ENCODE measurements at places on chromosomes 7 and 10. TPM values are rescaled to one million over a fixed set of nuclear protein-coding genes. Genes with fewer than 3 reads are reported as not detected.

GRCh38 chr7:17147409-17147808 is 151.0 kb upstream of the AHR start:
- H3K4me1 ChIP-seq = no peaks in the 10 kb centered on the region
- DNase-seq = no peak
- H3K4me3 ChIP-seq = no peak overlapping the region

- DNase-seq = no peak
- H3K4me1 ChIP-seq = no peaks in the 10 kb centered on the region
- no peaks in the 10 kb centered on the region for H3K36me3 ChIP-seq
- H3K27me3 ChIP-seq = no peaks in the 10 kb centered on the region
- no peak overlapping the region for H3K27ac ChIP-seq
- no peak overlapping the region for H3K4me3 ChIP-seq
Measured at GRCh38 chr10:49448924-49449323, 53.0 kb upstream of the DRGX start.

- no peak overlapping the region for H3K4me3 ChIP-seq
- H3K36me3 ChIP-seq = no peaks in the 10 kb centered on the region
- no peak for DNase-seq
- H3K4me1 ChIP-seq = no peaks in the 10 kb centered on the region
- no peak overlapping the region for H3K27ac ChIP-seq
Measured at GRCh38 chr10:8183241-8183704, 128.8 kb downstream of the GATA3 start.

ATG9B gene
- total RNA-seq = 2.3 TPM

- no peak overlapping the region for H3K27ac ChIP-seq
- no peaks in the 10 kb centered on the region for H3K4me1 ChIP-seq
- H3K4me3 ChIP-seq = no peak overlapping the region
- no peak for DNase-seq
Measured at GRCh38 chr10:31816318-31816717, 112.3 kb downstream of the ARHGAP12 start.

DNA sequence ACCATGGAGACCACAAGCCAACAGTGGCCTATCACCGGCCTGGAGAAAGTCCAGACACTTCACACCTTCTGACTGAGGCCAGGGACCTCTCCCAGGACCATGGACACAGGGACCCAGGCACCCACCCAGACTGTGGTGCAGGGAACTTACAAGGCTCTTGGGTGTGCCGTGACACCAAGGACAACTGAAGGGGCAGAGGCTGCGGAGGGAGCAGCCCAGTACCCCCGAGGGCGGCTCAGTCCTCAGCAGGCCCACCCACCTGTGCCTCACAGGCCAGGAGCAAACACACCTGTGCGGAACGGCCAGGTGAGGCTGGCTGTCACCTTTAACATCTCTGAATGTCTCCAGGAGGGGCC is 182.3 kb downstream of the MAD1L1 start:
- no peak overlapping the region for H3K4me3 ChIP-seq
- no peaks in the 10 kb centered on the region for H3K27me3 ChIP-seq
- no peak overlapping the region for H3K27ac ChIP-seq
- H3K36me3 ChIP-seq = no peaks in the 10 kb centered on the region

- no peaks in the 10 kb centered on the region for H3K27me3 ChIP-seq
- no peak for DNase-seq
- H3K4me3 ChIP-seq = no peak overlapping the region
- no peaks in the 10 kb centered on the region for H3K4me1 ChIP-seq
- no peaks in the 10 kb centered on the region for H3K36me3 ChIP-seq
- H3K27ac ChIP-seq = no peak overlapping the region
Measured at GRCh38 chr7:36135700-36136099, 17.4 kb upstream of the EEPD1 start.

DNA sequence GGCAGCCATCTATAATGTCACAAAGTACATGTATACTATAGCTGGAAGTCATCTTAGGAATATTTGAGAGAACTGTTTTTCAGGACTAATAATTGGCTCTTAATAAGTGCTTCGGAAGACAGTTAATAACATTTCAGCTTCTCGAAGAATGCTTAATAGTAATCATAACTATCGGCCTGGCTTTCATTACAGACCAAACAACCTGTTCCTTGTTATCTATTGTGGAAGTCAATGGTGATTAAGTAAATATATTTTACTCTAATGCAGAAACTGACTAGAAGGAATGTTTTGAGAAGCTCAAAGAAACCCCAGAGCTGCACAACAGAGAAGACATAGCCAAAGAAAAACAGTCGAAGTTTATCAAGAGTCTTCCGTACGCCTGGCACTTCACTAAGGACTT is 106.8 kb upstream of the FAM133B start:
- DNase-seq = no peak
- H3K36me3 ChIP-seq = no peaks in the 10 kb centered on the region
- no peaks in the 10 kb centered on the region for H3K4me1 ChIP-seq
- no peaks in the 10 kb centered on the region for H3K27me3 ChIP-seq
- H3K4me3 ChIP-seq = no peak overlapping the region

- no peak for DNase-seq
- H3K27ac ChIP-seq = no peak overlapping the region
- H3K36me3 ChIP-seq = no peaks in the 10 kb centered on the region
- no peak overlapping the region for H3K4me3 ChIP-seq
- no peaks in the 10 kb centered on the region for H3K27me3 ChIP-seq
- H3K4me1 ChIP-seq = no peaks in the 10 kb centered on the region
Measured at GRCh38 chr7:137703291-137704010, 143.3 kb downstream of the DGKI start.

DNA sequence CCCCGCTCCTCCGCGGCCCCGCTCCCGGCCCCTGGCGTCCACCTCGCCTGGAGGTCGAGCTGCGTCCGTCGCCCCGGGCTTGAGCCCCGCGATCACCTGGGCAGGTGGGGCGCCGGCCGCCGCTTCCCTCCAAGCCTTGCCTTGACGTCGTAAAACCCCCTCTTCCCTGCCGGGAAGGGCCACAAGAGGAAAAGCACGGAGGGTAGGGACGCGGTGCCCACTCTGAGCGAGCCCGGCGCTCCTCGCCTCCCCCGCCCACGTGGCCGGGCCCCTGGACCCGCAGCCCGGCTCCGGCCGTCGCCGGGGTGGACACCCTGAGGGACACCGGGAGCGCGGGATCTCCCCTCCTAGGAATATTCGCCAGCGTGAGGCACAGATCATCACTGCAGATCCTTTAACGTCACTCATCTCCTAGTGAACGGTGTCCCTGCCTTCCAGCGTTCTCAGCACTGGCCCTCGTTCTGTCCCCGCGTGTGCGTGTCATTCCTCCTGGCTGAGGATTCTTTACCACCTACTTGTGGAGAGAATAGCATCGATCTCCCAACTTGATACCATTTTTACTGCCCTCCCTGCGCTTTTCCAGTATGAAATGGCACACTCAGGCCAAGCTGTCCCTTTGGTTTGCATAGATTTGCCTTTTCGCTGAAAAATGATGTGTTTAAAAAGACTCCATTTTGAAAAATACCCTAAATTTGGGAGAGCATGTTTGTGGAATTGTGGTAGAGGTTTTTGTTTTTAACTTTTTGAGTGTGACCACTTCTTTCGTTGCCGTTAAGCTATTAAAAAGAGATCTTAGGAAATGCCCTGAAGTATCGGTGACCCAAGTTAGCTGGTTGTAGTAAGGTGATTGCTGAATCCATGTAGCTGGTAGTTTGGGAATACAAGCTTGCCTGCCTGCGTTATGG is 649 bp downstream of the ACTR3B start:
- H3K4me3 ChIP-seq = peak overlapping the region; percentile 90
- H3K36me3 ChIP-seq = no peaks in the 10 kb centered on the region
- H3K27me3 ChIP-seq = no peaks in the 10 kb centered on the region
- H3K27ac ChIP-seq = peak overlapping the region; percentile 88
- DNase-seq = no peak

ZNF804B gene
- not detected for total RNA-seq

GRCh38 chr10:2165771-2166460 is 428.6 kb upstream of the ADARB2 start:
- DNase-seq = no peak
- no peaks in the 10 kb centered on the region for H3K4me1 ChIP-seq
- H3K4me3 ChIP-seq = no peak overlapping the region
- H3K27me3 ChIP-seq = no peaks in the 10 kb centered on the region

TMEM236 gene
- total RNA-seq = 0.11 TPM

ELFN1 gene
- total RNA-seq = 2.0 TPM

GRCh38 chr10:23695825-23696420 is 257.0 kb downstream of the OTUD1 start:
- H3K27me3 ChIP-seq = peaks cover 52% of the 10 kb centered on the region
- H3K36me3 ChIP-seq = no peaks in the 10 kb centered on the region
- peaks cover 5% of the 10 kb centered on the region for H3K4me1 ChIP-seq
- no peak overlapping the region for H3K27ac ChIP-seq

DNA sequence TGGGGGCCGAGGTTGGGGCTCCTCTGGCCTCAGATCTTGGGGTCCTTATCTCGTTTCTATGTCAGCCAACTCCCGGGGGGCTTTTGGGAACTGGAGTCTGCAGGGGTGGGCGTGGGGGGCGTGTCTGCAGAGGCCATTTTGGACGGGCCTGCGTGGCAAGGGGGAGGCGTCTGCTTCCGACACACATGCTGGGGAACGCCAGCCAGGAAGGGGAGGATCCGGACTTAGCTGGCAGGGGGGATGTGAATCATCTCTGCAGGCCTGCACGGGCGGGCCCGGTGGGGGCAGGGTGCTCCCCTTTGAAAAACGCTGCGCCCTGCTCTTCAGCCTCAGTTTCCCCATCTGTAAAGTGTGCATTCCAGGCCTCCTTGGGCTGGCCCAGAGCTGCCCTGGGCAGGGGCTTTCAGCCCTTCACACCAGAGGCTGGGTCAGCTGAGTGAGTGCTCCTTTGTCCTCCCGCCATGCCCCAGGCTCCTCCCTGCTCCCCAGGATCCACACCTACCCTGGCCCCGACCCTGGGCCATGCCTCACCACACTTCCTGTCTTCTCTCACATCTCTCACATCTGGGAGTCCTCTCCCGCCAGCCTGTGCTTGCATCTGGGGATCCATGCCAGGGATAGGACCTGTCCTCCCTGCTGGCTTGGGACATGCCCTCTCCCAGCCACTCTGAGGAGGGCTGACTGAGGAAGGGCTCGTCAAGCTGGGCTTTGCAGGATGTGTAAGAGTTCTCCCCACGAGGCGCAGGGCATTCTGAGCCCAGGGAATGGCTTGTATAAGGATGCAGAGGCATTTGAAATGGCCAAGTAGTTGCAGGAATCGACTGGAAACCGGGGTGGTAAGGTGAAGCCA is 172.6 kb upstream of the TNRC18 start:
- no peaks in the 10 kb centered on the region for H3K27me3 ChIP-seq
- H3K27ac ChIP-seq = no peak overlapping the region
- no peak for DNase-seq
- H3K4me1 ChIP-seq = no peaks in the 10 kb centered on the region
- H3K36me3 ChIP-seq = no peaks in the 10 kb centered on the region

GRCh38 chr10:113121153-113121552 is 171.1 kb downstream of the TCF7L2 start:
- H3K36me3 ChIP-seq = no peaks in the 10 kb centered on the region
- no peak for DNase-seq
- H3K27ac ChIP-seq = no peak overlapping the region
- H3K4me3 ChIP-seq = no peak overlapping the region
- peaks cover 16% of the 10 kb centered on the region for H3K4me1 ChIP-seq

DNA sequence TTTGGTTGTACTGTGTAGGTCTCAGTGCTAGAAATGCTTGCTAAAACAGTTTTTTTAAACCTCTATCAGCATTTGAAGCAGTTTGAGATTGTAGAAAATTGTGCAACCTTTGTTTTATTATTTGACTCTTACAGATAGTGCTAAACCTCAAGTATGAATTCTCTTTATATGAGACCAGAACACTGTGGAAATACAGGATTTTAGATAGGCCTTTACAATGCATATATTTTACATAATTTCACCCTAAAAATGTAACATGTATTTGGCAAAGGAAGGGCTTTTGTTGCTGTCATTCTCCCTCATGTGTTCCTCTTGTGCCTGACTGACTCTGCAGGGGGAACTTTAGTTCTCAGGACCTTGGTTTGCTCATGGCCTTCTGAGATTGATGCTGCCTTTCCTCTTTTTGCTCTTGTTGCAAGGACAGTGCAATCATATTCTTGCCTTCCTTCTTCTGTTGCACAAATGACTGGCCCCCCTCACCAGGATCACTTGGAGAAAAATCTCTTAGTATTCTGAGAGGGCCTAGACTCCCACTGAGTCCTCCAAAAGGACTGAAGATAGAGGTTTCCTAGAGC is 188.7 kb downstream of the PPP1R9A start:
- no peaks in the 10 kb centered on the region for H3K27me3 ChIP-seq
- no peak overlapping the region for H3K4me3 ChIP-seq
- no peak overlapping the region for H3K27ac ChIP-seq
- no peak for DNase-seq
- H3K36me3 ChIP-seq = no peaks in the 10 kb centered on the region
- H3K4me1 ChIP-seq = no peaks in the 10 kb centered on the region

C1GALT1 gene
- 94.0 TPM for total RNA-seq

NRCAM gene
- 4.3 TPM for total RNA-seq

SLC26A3 gene
- total RNA-seq = not detected

PRKCQ gene
- total RNA-seq = 21.4 TPM

- H3K4me1 ChIP-seq = no peaks in the 10 kb centered on the region
- H3K27me3 ChIP-seq = no peaks in the 10 kb centered on the region
- no peaks in the 10 kb centered on the region for H3K36me3 ChIP-seq
- no peak overlapping the region for H3K27ac ChIP-seq
Measured at GRCh38 chr7:83276250-83276649, 113.6 kb upstream of the PCLO start.

DNA sequence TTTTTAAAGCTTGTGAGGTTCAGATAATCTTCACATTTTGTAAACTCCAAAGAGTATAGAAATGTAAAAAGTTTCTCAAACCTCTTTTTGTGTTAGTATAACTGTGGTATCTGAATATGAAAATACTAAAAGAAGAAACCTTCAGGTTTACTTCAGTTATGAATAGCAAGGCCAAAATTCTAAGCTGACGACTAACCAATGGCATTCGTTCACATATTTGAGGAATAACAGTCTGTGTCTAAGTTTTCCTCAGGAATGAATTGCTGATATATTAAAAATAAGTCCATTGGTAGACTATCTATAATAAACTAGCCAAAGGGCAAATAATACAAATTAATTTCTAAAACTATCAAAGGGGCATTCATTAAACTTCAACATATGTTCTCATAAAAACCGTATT is 206.0 kb downstream of the CXCL12 start:
- peaks cover 3% of the 10 kb centered on the region for H3K4me1 ChIP-seq
- DNase-seq = no peak
- no peaks in the 10 kb centered on the region for H3K27me3 ChIP-seq

- DNase-seq = peak; percentile 66
- no peaks in the 10 kb centered on the region for H3K4me1 ChIP-seq
- no peak overlapping the region for H3K27ac ChIP-seq
Measured at GRCh38 chr10:123043409-123043925, 34.7 kb downstream of the ACADSB start.

SPDYE6 gene
- not detected for total RNA-seq

- no peaks in the 10 kb centered on the region for H3K36me3 ChIP-seq
- H3K4me3 ChIP-seq = no peak overlapping the region
- no peak for DNase-seq
- H3K27me3 ChIP-seq = no peaks in the 10 kb centered on the region
- no peak overlapping the region for H3K27ac ChIP-seq
- peaks cover 13% of the 10 kb centered on the region for H3K4me1 ChIP-seq
Measured at GRCh38 chr7:151505836-151506468, 13.7 kb downstream of the RHEB start.

DNA sequence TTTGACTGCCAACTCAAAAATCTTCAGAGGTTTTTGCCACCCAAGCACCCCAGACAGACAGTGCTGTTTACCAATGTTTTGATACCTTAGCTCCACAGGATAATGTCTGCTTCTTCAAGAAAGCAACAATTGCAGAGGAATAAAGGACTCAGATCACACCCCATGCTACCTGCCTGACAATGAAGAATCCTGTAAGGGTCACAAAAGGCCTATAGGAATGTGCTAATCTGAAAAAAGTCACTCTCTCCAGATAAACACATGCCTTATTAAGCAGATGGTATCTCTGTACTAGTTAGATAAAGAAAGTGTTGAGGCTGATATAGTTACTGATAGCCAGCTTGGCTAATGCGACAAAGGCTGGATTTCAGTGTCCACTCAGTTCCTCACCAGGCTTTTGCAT is 1076.7 kb upstream of the SORCS1 start:
- no peaks in the 10 kb centered on the region for H3K27me3 ChIP-seq
- no peak overlapping the region for H3K27ac ChIP-seq
- H3K4me3 ChIP-seq = no peak overlapping the region
- DNase-seq = no peak

Data from H1 (cell line).